Suppressor macrophage treated with lipopolysaccharide for 1 hour (primary cell): ENCODE measurements at places on chromosomes 7 and 10.

- DNase-seq: no peak
Observed at GRCh38 chr7:66627881-66628360, 760 bp upstream of the KCTD7 start.

DNA sequence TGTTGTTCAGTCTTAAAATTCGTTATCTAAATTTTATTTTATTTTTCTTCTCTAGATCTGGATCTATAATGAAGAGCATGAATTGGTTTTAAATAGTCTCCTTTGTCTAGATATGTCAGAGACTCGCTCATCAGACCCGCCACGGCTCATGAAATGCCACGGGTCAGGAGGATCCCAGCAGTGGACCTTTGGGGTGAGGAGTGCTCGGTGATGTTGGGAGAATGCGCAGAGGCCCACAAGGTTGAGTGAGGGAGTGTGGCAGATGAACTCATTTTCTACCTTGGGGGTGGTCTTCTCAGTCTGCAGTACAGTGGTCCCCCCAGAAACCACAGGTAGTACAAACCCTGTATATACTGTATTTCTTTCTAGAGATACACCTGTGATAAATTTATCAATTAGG lies 95.3 kb downstream of the GALNT11 start:
- DNase-seq: no peak

DNA sequence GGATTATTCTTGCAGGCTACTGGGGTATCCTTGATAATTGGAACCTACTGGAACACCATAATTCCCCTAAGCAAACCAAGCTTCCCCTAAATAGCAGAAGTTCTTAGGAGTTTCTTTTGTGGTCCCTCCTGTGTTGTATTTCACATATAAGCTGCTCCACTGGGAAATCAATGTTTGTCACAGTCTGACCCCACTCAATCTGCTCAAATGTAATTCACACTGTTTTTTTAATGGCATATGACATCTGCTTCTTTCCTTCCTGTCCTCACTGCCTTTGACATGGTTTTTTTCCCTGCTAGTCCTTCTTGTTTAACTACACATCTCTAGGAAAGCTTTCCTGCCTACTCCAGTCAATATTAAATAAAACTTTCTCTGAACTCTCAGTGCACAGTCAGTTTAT lies 1.8 kb upstream of the PTPRZ1 start:
- DNase-seq: no peak

DNA sequence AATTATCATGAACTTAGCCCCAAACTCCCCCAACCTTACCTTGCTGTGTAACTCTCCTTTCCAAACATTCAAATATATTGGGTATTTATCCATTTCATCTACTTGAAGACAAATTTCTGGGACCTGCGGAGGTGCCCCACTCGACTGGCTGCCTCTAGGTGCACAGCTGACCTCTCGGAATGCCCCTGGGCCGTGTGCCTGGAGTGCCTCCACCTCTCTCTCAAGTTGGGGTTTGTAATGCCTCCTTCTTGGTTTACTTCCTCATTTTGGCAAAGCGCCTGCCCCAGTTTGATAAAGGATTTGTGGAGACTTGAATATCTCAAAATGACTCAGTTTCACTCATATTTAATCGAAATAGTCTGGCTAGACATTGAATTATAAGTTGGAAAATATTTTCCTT lies 16.6 kb downstream of the ZNF777 start:
- DNase-seq: no peak

DNA sequence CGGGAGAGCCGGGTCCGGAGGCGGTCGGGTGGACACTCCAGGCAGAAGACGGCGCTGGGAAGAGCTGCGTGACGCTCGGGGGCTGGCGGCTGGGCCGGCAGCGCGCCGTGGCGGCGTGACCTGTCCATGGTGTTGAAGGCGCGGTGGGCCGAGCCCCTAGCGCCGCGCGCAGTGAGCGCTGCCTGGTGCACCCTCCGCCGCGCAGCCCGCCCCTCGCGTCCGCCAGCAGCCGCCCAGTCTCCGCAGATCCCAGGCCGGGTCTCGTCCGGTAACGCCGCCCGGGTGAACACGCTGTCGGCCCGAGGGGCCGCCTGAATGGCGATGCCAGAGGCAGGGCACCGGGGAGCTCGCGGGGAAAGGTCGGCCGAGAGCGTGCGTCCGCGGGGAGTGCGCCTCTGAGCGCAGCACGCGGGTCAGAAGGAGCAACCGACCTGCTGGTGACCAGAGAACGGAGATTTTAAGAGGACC lies 657 bp upstream of the TMEM178B start:
- no peak for DNase-seq

DNA sequence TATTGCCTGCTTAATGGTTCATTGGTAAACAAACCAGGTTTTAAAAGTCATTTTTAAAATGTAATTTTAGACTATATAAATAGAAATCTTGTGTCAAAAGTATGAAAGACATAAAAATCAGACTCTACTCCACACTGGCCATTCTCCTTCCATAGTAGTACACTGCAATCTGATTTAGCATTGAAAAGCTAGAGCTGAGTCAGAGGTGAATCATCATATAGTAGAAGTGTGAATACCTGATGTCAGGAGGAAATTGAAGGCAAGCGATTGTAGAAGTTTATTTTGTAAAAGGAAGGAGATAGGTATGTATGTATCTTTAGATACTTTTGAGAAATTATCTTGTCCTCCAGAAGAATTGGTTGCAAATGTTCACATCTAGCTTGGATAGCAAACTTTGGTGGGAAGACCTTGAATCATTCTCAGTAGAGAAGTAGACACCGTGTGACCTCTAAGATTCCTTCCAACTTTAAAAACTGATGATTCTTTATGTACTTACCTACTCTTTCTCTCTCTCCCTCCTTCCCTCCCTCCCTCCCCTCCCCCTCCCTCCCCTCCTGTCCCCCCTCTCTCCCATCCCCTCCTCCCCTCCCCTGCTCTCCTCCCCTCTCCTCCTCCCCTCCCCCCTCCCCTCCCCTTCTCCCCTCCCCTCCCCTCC lies 88.1 kb downstream of the BTAF1 start:
- DNase-seq: peak; percentile 3

GRCh38 chr10:112126172-112126571 lies 57.4 kb downstream of the GPAM start:
- no peak for DNase-seq

- DNase-seq: no peak
Observed at GRCh38 chr7:70091362-70091761, 493.1 kb downstream of the AUTS2 start.

DNA sequence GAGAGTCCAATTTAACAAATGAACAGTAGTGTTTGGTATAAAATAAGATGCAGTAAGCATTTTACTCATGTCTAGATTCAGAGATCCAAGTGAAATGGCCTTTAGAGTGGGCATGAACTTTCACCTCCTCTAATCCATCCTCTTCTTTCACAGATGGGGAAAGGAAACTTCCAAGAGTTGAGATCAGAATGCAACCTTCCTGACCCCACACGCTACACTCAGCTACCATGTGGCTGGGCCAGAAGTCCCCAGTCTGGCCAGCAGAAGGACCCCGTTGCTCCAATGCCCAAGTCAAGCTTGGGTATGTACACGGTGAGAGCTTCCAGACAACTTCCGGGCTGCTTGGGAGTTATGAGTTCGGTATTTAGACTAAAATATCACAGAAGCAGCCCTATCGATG lies 228.0 kb downstream of the ELMO1 start:
- peak; percentile 93 for DNase-seq

GRCh38 chr10:10361301-10361885 lies 656.3 kb upstream of the CELF2 start:
- DNase-seq: no peak

- no peak for DNase-seq
Observed at GRCh38 chr7:50306494-50307367, 2.2 kb downstream of the IKZF1 start.

GRCh38 chr10:30834153-30834552 lies 197.5 kb downstream of the ZNF438 start:
- DNase-seq: no peak

GRCh38 chr7:99340659-99341058 lies 15.0 kb downstream of the ARPC1A start:
- DNase-seq: no peak

DNA sequence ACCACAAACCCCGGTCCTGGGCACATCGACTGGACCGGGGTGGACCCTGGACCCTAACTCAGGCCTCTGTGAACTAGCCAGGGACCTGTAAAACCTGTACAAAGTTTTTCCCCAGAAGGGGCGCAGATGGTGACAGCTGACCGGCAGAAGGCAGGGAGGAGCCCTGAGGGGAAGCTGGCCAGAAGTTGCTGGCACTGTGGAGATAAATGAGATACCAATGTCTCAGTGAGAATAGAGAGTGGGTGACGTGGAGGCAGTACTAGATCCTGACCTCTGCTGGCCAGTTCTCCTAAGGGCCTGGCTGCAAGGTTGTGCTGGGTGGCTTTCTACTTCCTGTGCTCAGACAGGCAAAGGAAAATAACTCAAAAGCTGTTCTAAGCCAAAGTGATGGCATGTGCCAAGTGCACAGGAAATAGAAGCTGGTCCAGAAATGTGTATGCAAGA lies 10.6 kb upstream of the TSPAN14 start:
- DNase-seq: peak; percentile 71

DNA sequence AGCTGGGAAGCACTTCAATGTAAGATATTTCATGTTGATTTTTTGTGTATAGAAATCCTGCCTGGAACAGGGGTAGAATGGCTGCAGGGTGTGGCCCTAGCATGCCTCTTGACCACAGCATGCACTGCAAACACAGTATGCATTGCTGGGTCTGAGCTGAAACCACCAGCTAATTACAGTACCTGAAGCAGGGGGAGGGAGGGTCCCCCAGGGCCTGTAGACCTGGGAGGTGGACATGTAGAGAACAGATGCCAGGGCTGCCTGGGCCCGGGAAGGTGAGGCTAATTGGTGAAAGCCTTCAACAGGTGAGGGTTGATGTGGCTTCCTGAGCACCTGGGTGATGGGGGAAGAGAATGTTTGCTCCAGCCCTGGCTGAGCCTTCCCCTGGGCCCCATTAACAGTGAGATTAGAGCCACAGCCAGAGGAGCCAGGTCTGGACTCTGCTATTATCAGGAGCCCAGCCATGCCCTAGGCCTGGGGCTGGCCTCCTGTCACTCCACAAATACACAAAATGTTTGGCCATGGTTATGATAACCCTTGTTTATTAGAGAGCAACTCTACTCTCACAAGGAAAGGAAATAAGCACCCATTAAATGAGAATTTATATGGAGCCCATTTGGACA lies 83.3 kb downstream of the PLXNA4 start:
- no peak for DNase-seq

- DNase-seq: peak; percentile 32
Observed at GRCh38 chr10:96470116-96470743, 43.5 kb downstream of the TLL2 start.

GRCh38 chr7:148838905-148839304 lies 45.2 kb downstream of the EZH2 start:
- peak; percentile 29 for DNase-seq

DNA sequence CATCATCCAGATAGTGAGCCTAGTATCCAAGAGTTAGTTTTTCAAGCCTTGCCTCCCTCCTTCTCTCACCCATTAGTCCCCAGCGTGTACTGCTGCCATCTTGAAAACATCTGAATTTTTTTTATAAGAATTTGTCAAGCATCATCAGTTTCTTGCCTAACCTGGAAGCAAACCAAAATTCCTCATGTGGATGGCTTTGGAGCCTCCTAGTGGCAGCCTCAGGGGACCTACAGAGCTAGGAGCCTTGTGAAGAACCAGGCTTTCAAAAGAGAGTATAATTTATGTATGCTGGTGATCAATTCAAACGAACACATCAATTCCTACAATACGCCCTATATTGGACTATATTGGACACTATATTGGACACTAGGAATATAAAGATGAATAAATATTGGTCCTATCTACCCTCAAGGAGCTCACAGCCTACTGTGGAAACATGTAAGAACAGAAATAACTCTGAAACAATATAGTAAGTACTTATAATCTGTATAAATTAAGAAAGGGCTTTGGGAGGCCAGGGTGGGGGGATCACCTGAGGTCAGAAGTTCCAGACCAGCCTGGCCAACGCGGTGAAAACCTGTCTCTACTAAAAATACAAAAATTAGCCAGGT lies 63.4 kb downstream of the HPSE2 start:
- peak; percentile 27 for DNase-seq

DNA sequence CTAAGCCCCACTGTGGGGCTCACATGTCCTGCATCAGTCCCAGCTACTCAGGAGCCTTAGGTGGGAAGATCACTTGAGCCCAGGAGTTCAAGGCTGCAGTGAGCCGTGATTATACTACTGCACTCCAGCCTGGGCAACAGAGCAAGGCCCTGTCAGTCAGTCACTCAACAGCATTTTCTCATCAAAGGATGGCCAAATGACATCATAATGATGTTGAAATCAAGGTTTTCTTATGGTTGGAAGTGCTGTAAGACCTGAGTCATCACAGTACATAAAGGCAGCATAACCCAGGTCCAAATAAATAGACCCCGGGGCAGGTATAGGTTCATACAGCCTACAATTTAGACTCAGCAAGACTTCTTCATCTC lies 341.1 kb downstream of the PARD3 start:
- peak; percentile 30 for DNase-seq

GRCh38 chr7:150356265-150356897 lies 12.2 kb upstream of the REPIN1 start:
- peak; percentile 37 for DNase-seq

- peak; percentile 69 for DNase-seq
Observed at GRCh38 chr10:101000915-101001658, 1.5 kb downstream of the LZTS2 start.

DNA sequence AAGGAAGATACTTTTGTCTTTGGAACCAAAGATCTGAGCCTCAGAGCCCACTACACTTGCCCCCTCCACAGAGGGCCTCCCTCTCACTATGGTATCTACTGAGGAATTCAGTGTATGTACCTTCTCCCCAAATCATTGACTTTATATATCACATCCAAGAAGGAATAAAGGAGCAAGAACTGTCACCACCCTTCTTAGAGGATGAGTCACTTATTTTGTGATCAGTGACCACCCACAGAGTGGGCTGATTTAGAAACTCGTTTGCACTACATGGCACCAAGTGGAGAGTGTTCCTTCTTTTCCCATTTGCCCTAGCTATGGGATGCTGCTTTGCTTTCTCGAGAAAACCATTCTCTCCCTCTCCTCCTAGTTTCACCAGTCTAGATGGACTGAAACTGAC lies 5.7 kb downstream of the TMEM243 start:
- DNase-seq: peak; percentile 51

DNA sequence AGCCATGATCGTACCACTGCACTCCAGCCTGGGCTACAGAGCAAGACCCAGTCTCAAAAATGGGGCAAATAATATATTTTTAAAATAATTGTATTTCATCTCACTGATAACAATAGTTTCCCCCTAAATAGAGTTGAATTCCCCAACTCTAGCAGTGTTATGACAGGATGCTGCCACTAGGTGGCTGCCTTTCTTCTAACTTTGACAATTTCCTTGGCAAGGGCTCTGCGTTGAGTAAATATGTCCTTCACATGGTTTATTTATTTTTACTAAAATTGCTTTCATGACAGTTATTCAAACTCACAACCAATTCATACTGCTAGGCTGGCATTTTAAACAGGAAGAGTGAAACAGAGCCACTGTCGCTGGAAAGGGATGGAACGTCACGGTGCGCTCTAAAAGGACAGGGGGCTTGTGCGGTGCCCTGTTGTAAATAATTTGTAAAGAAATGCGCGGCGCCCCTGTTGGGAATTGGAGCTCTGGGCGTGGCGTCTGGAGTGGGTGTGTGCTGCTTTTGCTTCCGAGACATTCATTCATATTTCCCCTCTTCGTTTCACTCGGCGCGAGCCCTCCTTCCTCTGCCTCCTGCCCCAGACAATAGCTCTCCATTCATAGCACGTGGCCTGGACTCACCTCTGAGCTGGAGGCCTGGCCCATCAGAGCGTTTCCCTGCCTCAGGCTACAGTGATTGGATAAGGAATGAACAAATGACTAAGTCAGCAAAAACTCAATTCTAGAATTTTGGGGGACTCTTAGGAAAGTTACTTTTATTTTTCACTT lies 20.5 kb upstream of the PITRM1 start:
- peak; percentile 70 for DNase-seq

- no peak for DNase-seq
Observed at GRCh38 chr10:58795560-58795959, 282.9 kb downstream of the BICC1 start.
